ENCODE measurements at places on chromosomes 7 and 10.

DNA sequence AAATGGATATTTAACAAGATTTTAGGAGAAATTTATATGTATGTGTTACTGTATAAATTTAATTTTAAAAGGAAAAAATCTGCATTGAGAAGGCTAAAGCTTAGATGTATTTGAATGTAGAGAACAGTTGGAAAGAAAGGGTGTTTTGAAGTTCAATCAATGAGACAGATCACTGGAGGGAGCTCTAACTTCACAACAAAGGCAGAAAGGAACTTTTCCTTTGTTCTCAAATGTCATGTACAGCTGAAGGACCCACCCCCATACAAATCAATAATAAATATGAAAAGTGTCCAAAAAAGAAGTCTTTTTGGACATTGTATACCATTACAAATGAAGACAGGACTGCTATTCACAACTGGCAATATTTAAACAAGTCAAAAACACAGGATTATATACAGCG lies 403.4 kb downstream of the DNAJB9 start:
- no peak for DNase-seq

DNA sequence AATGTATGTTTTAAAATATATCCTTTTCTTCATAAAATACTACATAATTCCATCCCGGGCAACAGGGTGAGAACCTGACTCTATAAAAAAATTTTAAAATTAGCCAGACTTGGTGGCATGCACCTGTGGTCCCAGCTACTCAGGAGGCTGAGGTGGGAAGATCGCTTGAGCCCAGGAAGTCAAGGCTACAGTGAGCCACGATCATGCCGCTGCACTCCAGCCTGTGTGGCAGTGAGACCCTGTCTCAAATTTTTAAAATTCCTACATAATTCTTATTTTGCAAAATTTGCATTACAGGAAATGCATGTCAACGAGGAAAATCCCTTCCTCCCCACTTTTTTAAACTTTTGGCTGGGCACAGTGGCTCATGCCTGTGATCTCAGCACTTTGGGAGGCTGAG lies 31.3 kb downstream of the AFAP1L2 start:
- DNase-seq, result no peak

- DNase-seq, result no peak
Measured at GRCh38 chr7:157272351-157273207, 64.2 kb upstream of the DNAJB6 start.

DNA sequence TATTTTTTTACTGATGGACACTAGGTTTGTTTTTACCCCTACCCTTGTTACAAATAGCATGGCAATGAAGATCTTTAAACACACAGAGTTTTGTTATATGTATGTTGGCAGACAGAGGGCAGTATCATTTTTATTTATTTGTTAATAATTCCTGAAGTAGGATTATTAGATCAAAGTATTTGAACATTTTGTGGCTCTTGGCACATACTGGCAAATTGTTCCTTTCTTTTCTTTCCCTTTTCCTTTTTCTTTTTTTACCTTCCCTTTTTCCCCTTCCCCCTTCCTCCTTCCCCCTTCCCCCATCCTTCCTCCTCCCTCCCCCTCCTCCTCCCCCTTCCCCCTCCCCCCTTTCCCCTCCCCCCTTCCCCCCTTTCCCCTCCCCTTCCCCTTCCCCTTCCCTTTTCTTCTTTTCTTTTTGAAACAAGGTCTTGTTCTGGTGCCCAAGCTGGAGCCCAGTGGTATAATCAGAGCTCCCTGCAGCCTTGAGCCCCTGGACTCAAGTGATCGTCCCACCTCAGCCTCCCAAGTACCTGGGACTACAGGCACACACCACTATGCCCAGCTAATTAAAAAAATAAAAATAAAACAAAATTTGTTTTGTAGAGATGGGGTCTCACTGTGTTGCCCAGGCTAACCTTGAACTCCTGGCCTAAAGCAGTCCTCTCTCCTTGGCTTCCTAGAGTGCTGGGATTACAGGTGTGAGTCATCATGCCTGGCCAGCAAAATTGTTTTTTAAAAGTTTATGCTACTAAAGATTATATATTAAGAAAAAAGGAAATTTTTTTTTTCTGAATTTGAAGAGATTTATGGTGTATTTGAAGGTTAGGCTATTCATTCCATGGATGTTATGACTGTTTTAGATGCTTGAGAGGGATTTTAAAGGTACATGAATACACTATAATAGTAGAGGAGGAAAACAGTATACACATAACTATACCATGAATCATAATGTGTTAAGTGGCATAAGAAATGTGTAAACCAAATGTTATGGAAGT lies 39.3 kb downstream of the SEPTIN7 start:
- DNase-seq, result no peak

DNA sequence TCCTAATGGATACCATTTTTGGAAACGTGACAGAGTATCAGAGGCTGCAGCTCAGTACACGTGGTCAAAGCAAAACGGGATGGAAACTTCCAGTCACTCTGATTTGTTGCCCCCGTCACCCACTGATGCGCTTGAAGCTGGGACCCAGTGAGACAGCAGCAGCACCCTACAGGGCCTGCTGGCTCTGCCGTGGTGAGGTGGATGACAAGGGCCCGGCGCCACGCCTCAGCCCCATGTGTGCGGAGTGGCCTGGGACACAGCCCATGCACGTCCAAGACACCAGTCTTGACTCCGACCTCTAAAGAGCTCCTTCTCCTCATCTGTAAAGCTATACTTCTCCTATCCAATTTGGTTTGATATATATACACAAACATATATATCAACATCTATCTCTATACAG lies 39.0 kb downstream of the CLEC2L start:
- DNase-seq, result no peak

- DNase-seq, result no peak
Measured at GRCh38 chr7:42587806-42588205, 324.1 kb downstream of the C7orf25 start.

GRCh38 chr7:50330696-50331095 lies 26.2 kb downstream of the IKZF1 start:
- DNase-seq, result no peak

GRCh38 chr10:19107406-19107805 lies 58.8 kb downstream of the MALRD1 start:
- DNase-seq, result no peak

- DNase-seq, result no peak
Measured at GRCh38 chr10:1229116-1229515, 172.9 kb downstream of the WDR37 start.

- no peak for DNase-seq
Measured at GRCh38 chr10:77392236-77392721, 245.3 kb downstream of the KCNMA1 start.

GRCh38 chr7:131606346-131607290 lies 50.2 kb upstream of the PODXL start:
- no peak for DNase-seq

- DNase-seq, result no peak
Measured at GRCh38 chr7:12244129-12244528, 33.0 kb downstream of the TMEM106B start.

GRCh38 chr7:98872328-98872924 lies 2.6 kb upstream of the TMEM130 start:
- no peak for DNase-seq

DNA sequence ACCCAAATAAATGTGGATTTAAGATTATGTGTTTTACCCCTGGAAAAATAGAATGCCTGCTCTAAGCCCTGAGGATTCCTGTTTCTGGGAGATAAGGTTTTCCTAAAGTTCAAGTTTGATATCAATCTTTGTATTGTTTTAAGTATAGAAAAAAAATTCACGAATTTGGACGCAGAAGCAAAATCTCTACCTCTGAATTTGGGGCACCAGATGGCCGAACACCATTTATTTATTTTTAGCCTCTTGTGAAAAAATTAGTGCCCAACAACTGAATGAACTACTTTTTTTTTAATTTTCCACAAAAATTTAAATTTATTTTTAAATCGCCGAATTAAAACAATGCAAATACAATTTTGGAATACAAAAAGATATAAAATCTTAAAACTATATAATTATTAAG lies 128.1 kb upstream of the SP4 start:
- DNase-seq, result no peak

DNA sequence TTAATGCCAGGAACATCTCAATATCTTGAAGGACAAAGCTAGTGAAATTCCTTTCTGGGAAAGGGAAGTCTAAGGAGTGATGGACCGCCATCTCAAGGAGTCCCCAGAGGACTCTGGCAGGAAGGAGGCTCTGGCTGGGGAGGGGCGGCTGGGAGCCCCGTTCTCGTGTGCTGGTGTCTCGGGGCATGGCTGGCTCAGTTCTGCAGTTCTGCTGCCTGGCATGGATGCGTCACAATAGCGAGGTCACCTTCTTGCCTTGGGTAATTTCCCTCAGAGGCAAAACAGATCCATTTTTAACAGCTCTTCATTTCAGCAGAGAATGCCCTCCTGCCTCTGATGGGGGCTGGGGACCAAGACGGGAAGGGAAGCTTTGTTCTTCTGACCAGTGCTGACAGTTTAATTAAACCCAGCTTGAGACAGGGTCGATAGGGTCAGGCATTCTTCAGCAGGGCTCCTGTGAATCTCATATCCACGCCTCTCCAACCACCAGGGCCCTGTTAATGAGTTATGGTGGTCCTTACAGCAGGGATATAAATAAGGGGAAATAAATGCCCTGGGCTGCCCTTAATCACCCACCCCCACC lies 35.7 kb downstream of the SLIT1 start:
- DNase-seq, result no peak

DNA sequence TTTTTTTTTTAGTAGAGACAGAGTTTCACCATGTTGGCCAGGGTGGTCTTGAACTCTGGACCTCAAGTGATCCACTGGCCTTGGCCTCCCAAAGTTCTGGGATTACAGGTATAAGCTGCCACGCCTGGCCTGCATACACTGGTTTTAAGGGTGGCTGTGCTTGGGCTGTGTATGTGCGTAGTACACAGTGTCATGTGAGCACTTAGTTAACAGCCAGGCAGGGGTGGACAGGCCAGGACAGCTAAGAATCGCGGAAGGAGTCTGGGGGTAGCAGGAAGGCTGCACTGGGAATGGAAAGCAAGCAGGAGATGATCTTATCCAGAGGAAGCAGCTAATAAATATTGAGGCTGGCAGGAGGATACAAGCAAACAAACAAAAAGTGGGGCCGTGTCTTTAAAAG lies 380.0 kb upstream of the GALNT17 start:
- DNase-seq, result no peak

DNA sequence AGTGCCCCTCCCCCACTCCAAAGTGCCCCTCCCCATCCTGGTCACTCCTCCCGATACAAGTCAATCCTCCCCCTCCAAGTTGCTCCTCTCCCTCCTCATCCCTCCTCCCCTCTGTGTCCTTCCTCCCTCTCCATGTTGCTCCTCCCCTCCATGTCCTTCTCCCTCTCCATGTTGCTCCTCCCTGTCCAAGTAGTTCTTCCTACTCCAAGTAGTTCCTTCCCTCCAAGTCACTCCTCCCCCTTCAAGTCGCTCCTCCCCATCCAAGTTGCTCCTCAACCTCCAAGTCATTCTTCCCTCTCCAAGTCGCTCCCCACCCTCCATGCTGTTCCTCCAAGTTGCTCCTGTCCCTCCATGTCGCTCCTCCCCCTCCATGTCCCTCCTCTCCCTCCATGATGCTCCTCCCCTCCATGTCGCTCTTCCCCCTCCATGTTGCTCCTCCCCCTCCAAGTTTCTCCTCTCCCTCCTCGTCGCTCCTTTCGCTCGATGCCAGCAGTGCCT lies 8.6 kb upstream of the WBP1L start:
- no peak for DNase-seq

DNA sequence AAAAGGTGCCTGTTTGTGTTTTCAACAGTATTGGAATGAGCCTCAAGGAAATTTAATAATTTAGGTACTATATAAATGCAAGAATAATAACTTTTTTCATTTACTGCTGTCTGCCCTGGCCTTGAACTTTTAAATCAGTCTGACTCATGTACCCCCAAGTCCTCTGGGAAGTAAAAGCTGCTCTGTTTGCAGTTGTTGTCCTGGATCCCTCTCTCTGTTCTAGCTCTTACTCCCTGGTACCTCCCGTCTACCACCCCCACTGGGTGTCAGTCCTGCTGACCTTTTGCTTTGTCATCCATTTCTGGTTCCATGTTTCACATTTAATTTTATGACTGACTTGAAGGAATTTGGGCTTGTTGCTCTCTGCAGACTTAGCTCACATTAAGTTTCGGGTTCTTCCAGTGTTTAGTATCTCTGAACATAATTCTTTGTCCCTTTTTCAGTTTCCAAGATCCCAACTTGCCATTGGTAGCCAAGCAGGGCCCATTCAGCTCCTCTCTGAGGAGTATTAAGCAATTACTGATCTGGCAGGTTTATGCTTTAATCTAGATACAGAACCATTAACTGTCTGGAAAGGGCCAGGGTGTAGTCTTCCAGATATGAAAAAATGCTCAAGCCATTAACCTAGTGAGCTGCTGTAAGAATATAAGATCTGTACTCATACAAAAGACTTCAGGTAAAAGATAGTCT lies 208.7 kb upstream of the FAM3C start:
- DNase-seq, result no peak

DNA sequence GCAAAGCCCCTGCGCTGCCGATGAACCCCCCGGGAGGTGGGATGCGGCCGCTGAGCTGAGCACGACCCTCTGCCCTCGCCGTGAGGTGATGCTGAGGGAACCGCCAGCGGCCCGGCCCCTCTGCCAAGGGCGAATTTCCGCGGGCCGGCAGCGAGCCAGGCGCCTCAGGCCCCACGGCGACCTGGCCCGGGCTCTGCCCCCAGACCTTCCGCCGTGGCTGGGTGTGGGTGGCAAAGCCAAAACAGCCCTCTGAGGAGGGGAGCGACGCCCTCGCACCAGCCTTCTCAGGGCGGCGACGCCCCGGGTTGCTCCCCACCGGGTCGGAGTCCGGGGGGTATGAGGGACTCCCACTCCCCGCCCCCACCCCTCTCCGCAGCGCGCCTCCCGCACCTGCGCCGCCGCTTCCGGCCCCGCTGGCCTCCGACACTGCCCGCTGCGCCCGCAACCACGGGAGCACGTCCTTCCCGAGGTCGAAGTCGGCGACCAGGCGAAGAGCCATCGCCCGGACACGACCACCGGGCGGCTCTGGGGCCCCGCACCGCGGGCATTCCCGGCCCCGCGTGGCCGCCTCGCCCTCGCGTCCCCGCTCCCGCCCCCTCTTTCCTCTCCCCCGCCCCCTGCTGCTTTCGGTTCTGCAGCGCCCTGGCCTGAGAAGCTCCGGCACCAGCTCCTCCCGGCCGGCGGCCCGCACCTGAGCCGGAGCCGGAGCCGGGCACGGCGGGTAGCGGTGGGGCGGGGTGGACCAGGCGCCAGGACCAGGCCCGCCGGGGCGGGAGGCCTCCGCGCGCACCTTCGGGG lies at the start of gene GSAP:
Gene GSAP, minus strand, starts transcription at position 527 of the 798 bp plus-strand sequence. Its CDS starts 28 bp downstream, at position 499.
- no peak for DNase-seq

- no peak for DNase-seq
Measured at GRCh38 chr7:23470330-23471105, at the start of gene IGF2BP3. Gene IGF2BP3 (minus strand): TSS chr7:23470491. CDS start chr7:23470110, 381 bp downstream.

- no peak for DNase-seq
Measured at GRCh38 chr7:112869111-112869774, 79.0 kb upstream of the TMEM168 start.

All from caudate nucleus (tissue), 63 donors.